ENCODE measurements at places on chromosomes 6 and 20.

GRCh38 chr6:1287103-1287591 is 24.8 kb upstream of the FOXQ1 start:
- DNase-seq: peak; percentile 93

GRCh38 chr6:715709-716491 is 23.0 kb upstream of the EXOC2 start:
- DNase-seq: no peak

DNA sequence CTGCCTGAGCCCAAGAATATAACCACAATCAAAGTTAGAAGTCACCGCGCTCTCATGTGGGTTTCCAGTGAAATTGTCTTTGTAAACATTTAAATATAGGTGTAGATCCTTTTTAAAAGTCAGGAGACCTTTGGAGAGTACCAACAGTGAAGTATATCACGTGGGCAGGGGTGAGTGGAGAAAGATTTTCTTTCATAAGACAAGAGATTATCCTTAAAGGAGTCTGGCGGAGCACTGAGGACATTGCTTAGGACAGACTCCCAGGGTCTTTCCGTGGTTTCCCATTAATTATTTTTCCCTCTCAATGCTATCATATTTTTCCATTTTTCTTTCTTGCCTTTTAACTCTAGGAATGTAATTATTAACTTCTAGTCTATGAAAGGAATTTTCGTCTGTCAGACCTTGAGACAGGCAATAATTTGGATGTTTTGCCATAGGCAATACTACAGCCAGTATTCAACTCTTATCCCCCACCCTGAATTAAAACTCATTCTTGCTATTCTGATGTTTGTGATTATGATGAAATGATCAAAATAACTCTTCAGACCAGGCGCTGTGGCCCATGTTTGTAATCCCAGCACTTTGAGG is 31.4 kb downstream of the DCBLD1 start:
- DNase-seq: no peak

- DNase-seq: no peak
Measured at GRCh38 chr20:1286267-1287024, 20.4 kb downstream of the SNPH start.
